ENCODE measurements at places on chromosomes 5 and 9. TPM values are rescaled to one million over a fixed set of nuclear protein-coding genes. Genes with fewer than 3 reads are reported as not detected.

The LCN1 gene
- total RNA-seq = not detected

The SLC46A2 gene
- total RNA-seq = not detected

The OTULINL gene
- total RNA-seq = 47.1 TPM

GRCh38 chr5:131709043-131709442, 74.0 kb upstream of the RAPGEF6 start:
- DNase-seq = no peak

- no peak for DNase-seq
Measured at GRCh38 chr5:77139001-77139400, 51.9 kb upstream of the ZBED3 start.

GRCh38 chr5:72397836-72398235, 77.7 kb downstream of the PTCD2 start:
- no peak for DNase-seq

GRCh38 chr5:136132087-136132486, 558 bp upstream of the SMAD5 start:
- DNase-seq = no peak

GRCh38 chr5:126009566-126009965, 413.6 kb upstream of the GRAMD2B start:
- DNase-seq = no peak

GRCh38 chr9:75615284-75615683, 275.2 kb upstream of the PCSK5 start:
- no peak for DNase-seq

DNA sequence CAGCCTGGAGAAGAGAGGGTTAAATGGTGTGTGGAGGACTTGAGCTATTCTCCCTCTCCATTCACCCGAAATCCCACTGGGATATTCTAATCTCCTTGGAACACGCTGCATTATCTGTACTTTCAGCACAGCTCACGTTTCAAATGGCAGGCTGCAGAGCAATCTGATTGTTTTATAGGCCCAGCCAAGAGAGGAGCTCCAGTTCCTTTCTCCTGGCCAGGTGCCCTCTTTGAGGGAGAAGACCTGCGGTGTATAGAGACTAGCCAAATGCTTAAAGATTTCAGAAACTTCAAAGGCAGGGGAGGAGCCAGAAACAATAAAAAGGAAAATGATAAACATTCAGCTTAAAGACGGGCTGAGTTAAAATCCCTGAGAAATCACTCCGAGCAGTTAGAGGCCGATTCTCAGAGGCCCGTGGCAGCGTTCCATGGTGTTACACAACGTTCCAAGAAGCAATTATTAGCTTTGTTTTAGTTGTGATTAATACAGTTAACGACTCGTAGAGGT, 564.0 kb upstream of the KLF4 start:
- no peak for DNase-seq

GRCh38 chr9:20597862-20598261, 24.4 kb downstream of the MLLT3 start:
- DNase-seq = no peak

DNA sequence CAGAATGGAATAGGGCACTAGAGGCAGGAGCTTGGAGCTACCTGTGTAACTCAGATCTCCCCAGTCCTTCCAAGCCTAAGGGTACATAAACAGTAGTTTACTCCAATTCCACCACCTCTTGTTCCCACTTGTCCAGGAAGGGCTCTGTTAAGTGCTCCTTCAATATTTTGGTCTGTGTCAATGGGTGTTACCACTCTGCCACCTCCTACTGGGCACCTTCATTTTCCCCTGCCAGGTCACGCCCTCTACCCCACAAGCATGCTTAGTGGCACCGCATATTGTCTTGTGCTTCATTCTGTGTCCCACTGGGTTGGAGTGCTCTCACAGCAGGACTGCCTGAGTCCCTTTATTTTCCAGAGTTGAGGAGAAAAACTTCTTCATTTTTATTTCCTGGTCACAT, 459.8 kb downstream of the ARHGEF28 start:
- DNase-seq = no peak

DNA sequence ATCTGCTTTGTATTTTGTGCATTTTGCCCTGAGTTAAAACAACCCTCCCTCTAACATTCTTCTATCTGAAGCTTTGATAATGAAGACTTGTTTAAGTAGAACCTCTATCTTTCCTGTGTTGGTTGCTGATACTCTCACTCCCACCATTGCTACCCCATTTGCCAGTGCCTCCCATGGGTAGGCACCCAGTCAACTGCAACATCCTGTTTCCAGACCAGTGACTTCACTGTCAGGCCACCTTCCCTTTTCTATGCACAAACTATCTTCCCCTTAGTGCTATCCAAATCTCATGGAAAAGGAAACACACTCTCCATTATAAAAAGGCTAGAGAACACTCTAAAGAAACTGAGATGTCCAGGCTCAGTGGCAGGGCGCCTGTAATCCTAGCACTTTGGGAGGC, 5.6 kb upstream of the IARS1 start:
- no peak for DNase-seq

GRCh38 chr5:135452321-135453030, at the start of gene TIFAB:
Gene TIFAB, minus strand, starts transcription at chr5:135452351. Its CDS starts 2,412 bp downstream, at chr5:135449939.
- no peak for DNase-seq

DNA sequence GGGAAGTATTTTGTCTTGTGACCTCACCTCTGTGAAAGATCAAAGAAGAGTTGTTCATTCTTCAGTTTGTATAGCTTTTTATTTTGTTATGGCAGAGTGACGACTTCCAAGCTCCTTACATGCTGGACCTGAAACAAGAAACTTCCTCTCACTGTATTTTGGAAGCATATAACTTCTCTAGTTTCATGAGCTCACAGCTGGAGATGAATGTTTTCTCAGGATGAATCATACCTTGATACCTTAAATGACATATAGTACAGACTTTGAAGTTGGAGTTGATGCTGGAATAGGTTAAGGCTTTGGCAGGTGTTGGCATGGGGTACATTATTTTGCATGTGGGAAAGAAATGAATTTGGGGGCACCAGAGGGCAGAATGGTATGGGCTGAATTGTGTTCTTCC, 112.5 kb downstream of the SLC25A46 start:
- no peak for DNase-seq

DNA sequence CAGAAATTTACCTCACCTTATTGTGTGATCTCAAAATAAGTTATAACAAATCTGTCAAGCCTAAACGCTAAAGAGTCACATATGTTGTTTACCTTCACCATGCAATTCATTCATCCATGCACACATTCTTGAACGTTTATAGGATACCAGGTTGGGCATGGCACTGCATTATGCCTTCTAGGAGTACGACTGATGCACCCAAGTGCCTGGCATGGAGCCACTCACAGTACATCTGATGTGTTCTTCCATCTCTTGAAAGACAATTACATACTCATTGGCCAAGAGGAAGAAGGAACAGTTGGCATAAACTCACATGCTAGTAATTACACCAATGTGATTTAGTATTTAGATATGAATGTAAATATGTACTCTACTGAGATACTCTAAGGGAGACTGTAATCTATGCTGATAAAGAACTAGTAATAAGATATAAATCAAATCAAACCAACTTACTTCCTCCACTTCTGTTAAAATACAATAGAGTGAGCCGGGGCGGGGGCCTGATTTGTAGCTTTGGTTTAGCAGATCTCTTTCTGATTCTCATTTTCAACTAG, 90.7 kb downstream of the LPAR1 start:
- no peak for DNase-seq

Data from CD4-positive, CD25-positive, alpha-beta regulatory T cell (primary cell).